Activated CD4-positive, alpha-beta memory T cell treated with anti-CD3 and anti-CD28 coated beads, Interleukin-2, amount 10 ng/mL, durations not matched to agents 7 days and 5 days (primary cell): ENCODE measurements at places on chromosomes 16 and 17.

GRCh38 chr17:76735586-76736348 lies 1.4 kb downstream of the SRSF2 start:
- DNase-seq, result no peak

GRCh38 chr16:11636172-11636721 lies 32.0 kb upstream of the SNN start:
- no peak for DNase-seq

DNA sequence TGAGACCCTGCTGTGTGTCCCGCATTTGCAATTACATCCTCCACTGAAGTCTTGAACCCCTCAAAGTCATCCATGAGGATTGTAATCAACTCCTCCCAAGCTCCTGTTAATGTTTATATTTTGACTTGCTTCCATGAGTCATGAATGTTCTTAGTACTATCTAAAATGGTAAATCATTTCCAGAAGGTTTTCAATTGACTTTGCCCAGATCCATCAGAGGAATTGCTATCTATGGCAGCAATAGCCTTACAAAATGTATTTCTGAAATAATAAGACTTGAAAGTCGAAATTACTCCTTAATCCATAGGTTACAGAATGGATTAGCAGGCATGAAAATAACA lies 2.5 kb upstream of the C16orf87 start:
- no peak for DNase-seq

DNA sequence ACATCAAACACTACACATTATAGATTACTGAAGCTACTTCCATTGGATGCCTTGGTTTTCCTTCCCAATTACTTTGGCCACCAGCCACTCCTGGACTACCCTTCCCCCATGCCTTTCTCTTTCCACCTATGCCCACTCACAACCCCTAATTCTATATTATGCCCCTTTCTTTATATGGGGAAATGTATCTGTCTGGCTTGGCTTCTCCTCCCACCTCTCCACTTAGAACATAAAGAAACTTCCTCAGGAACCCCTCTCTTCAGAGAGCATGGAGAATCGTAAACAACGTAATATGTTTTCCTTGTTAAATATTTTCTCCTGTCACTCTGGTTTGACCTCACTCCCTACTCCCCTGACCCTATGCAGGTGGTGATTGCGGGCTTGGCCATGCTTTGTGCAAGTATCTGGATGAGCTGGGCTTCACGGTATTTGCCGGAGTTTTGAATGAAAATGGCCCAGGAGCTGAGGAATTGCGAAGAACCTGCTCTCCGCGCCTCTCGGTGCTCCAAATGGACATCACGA lies 32.8 kb downstream of the HSD17B2 start:
- no peak for DNase-seq

GRCh38 chr16:74447578-74447977 lies 26.3 kb upstream of the CLEC18B start:
- no peak for DNase-seq

DNA sequence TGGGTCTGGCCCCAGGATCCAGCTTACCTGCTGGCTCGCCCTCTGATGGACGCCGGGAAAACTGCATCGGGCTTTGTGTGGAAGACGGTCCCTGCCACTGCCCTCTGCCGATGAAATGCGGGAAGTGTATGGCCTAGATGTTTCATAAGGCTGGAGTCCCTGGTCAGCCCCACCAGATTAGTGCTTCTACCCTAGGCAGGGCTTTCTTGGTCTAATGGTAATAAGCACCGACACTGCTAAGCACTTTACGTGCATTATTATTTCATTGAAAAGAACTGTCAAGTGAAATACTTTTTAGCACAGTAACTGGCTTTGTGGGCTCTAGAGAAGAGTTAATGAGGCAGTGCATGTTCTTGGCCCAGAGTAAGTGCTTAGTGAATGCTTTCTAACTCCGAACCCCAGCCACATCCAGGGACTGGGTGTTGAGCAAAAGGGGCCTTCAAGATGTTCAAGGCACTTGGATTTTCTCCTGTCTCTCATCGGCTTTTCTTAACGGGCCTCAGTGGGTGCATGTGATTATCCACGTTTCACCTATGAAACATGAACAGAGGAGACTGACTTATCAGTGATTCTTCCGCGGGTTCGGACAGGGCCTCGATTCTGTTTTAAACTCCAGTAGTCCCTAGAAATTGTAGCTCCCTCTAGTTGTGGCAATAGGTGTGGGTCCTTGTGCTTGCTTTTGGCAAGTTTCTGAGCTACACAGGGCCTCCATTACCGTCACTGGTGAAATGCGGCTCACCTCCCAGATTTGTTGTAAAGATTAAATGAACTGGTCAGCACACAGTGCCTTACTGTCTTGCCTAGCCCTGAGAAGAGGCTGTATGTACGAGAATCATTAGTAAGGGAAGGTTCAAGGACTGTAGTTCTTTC lies 6.6 kb downstream of the TRAF4 start:
- DNase-seq, result peak; percentile 91

DNA sequence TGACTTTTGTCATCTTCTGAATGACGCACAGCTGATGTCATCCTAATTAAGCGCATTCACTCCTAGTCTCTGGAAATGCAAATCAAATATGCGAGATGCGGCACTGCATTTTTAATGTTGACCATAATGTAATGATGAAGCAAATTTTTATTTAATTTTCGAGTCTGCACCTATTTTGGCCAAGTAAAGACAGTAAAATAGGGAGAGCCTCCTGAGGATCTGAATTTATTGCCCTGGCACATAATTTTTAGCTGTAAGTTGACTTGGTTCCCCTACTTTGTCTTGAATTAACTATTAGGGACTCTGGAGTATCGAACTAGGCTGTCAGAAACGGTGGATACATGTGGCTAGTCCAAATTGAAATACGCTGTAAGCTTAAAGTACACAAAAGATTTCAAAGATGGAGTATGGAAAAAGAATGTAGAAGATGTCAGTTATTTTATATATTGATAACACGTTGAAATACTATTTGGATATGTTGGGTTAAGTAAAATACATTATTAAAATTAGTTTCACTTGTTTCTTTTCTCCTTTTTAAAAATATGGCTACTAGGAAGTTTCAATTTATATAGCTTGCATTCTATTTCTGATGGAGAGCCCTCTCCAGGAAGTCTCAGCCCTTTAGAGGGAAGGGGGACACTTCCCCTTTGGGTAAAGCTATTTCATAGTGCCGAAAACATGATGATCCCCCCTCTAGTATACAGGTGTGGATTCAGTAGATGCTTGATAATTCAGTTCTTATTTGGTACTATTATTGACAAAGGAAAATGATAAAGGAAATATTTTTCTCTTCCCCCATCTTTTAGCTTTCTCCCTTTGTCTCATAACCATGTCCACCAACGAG lies 991 bp downstream of the KPNA2 start:
- DNase-seq, result no peak

- DNase-seq, result no peak
These were observed 5.9 kb downstream of the ALYREF start for GRCh38 chr17:81885454-81885853.

DNA sequence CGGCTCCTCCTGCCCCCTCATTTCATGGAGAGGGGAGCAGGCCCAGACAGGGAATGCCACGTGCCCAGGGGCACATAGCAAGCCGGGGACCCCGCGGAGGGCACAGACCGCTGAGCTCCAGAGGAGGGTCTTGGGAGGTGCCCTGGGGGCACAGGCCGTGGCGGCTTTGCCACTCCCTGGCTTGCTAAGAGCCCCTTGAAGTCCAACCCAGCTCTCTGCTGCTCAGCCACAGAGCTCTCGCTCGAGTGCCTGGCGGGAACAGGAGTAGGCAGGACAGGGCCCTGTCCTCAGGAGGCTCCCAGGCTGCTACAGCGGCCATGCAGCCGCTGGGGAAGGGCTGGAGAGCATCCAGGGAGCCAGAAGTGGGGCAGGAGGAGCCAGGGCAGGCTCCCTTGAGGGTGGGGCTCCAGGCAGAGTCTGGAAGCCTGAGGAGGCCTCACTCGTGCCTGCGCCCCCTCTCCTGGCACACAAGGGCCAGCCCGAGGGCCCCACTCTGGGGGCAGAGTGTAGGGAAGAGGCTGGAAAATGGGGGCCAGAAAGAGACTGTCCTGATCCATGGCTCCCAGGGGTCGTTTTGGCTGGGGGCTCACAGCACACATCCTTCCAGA lies 4.4 kb upstream of the RAB26 start:
- DNase-seq, result no peak

GRCh38 chr16:7436306-7436705 lies 103.7 kb downstream of the RBFOX1 start:
- DNase-seq, result no peak

- DNase-seq, result no peak
These were observed 40.3 kb downstream of the HOXB1 start for GRCh38 chr17:48490451-48490892.

- no peak for DNase-seq
These were observed 18.6 kb downstream of the PDP2 start for GRCh38 chr16:66898933-66899309.

DNA sequence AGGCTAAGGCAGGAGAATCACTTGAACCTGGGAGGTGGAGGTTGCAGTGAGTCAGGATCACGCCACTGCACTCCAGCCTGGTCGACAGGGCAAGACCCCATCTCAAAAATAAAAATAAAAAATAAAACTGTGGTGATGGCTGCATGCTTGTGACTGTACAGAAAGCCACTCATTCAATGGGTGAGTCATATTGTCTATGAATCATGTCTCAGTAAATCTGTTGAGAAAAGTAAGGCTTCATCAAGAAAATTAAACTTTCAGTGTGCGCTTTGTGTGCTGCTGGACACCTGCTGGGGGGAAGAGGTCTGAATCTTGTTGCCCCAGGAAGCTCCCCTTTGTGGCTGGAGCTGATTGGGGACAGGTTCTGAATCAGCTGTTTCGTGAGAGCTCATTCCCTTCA lies 11.3 kb downstream of the NUBP1 start:
- no peak for DNase-seq

- DNase-seq, result no peak
These were observed 59.9 kb downstream of the RPH3AL start for GRCh38 chr17:292531-293382.

- DNase-seq, result no peak
These were observed 21.9 kb upstream of the BCAR1 start for GRCh38 chr16:75273054-75273925.

- DNase-seq, result no peak
These were observed 54.3 kb upstream of the RBFOX3 start for GRCh38 chr17:79664930-79665737.

- DNase-seq, result no peak
These were observed 7.0 kb downstream of the EFTUD2 start for GRCh38 chr17:44892250-44892649.

GRCh38 chr17:14732211-14732610 lies 431.3 kb downstream of the HS3ST3B1 start:
- no peak for DNase-seq

DNA sequence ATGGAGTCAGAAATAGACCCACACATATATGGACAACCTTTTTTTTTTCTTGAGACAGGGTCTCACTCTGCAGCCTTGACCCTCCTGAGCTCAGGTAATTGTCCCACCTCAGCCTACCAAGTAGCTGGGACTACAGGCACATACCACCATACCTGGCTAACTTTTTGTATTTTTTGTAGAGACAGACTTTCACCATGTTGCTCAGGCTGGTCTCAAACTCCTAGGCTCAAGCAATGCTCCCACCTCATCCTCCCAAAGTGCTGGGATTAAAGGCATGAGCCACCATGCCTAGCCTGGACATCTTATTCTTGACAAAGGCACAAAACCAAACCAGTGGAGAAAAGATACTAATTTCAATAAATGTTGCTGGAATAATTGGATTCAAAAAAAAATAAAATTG lies 14.7 kb upstream of the NACA2 start:
- no peak for DNase-seq

GRCh38 chr16:21610006-21610544 lies 10.7 kb downstream of the METTL9 start:
- DNase-seq, result no peak

- DNase-seq, result no peak
These were observed 16.9 kb downstream of the DOC2B start for GRCh38 chr17:164303-165235.

DNA sequence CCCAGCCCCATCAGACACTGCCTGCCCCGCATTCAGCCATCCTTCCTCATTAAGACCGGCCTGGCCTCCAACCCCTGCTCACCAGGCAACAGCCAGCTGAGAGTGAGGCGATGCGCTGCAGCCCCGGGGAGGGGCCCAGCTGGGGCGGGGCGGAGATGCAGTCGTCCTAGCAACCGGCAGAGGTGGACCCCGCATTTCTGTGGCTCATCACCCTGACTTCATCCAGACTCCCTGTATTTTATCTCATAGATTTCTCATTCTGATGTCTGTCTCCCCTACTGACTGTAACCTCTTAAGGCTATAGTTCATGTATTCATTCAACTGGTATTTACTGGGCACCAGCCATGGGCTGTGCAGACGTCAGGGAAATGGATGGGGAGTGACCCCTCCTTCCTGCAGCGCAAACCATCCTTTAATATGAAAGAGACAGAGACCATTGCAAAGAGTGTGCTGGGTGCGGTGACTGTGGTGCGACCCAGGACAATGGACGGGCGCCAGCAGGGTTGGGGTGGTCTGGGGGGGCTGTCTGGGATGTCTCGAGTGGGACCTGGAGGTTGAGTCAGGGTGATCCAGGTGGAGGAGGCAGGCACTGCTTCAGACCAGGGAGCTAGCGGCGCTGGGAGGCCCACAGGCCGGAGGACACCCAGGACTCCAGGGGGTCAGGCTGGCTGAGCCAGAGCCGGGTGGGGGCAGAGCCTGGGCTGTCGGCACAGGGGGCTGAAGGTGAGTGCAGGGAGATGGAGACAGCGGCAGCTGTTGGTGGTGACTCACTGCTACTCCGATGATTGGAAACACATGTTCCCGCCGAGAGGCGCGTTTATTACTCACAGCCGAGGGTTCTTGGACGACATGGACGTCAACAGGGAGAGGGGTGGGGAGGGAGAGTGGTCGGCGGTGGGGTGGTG lies 10.5 kb upstream of the TIMP2 start:
- DNase-seq, result no peak

DNA sequence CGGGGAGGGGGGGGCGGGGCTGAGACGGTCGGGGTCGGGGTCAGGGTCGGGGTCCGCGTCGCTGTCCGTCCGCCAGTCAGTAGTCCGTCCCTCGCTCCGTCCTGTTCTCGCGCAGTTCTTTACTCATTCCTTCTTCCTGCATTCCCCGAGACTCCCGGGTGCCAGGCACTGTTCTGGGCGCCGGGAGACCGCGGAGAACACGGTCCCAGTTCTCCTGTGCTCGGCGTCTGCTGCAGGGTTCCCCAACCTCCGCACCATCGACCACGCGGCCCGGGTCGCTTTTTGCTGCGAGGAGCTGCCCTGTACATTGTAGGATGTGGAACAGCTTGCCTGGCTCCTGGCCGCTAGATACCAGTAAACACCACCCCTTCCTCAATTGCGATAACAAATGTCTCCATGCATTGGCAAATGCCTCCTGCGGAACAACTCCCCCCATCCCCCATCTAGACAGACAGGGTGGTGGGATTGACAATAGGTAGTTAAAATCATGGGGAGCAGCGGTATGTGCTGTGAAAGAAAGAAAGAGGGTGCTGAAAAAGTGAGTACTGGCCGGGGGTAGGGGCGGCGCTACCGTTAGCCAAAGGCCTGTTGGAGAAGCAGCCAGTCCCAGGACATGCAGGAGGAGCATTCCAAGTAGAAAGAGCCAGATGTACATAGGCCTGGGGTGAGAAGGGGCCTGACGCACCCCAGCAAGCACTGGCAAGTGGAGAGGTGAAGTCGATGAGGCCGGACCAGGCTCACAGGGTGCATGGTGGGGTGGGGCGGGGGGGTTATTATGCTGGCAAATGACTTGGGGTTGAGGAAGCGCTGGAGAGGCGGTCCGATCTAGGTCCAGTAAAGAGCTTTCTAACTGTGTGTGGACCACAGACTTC lies 631 bp downstream of the TRAF7 start:
- DNase-seq, result peak; percentile 29

- no peak for DNase-seq
These were observed 19.5 kb upstream of the CORO6 start for GRCh38 chr17:29642171-29642611.

- DNase-seq, result no peak
These were observed 43.7 kb upstream of the GOSR1 start for GRCh38 chr17:30433514-30433913.
